ENCODE measurements at places on chromosomes 2 and 18. TPM values are rescaled to one million over a fixed set of nuclear protein-coding genes. Genes with fewer than 3 reads are reported as not detected.

- DNase-seq, result no peak
Observed at GRCh38 chr2:230706053-230706521, 6.6 kb upstream of the CAB39 start.

GRCh38 chr18:50466634-50467033 is 91.8 kb downstream of the SKA1 start:
- DNase-seq, result no peak

DNA sequence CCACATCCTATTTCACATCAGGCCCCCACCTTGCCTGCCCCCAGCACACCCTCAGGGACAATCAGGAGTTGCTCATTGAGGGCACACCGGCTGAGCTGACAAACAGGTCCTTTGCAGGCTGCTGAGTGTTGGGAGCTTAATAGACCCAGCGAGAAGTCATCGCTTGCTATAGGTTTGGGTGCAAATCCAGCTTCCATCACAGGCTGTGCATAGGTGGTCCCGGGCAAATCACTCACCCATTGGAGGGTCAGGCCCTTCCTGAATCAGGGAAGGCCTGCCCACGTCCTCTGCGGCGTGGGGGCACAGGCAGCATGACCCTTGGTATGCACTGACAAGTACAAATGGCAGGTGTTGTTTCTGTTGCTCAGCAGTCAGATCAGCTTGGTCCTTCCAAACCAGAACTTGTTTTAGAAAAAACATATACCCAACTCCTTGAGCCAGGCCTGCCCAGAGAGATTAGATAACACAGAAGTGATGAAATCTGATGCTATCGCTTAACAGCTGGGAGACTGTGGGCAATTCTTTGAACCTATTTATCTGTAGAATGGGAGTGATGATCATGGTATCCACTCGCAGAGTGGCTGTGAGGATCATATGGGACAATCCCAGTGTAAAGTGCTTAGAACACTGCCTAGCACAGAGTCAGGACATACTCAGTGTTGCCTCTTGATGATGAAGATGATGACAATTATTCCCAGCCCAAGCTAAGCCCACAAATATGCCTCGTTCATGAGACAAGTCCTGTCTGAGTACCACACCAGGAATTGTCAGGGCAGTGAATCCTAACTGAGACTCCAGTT is 34.9 kb downstream of the SMAD7 start:
- no peak for DNase-seq

Gene AQP12B
- not detected for polyA plus RNA-seq

Gene MRO
- polyA plus RNA-seq, result 0.65 TPM

Gene CTNNA2
- polyA plus RNA-seq, result 3.9 TPM

Gene FHOD3
- polyA plus RNA-seq, result 7.6 TPM
